ENCODE measurements at places on chromosomes 13 and 19.

- no peak for DNase-seq
Observed at GRCh38 chr13:109516186-109516585, 270.2 kb downstream of the IRS2 start.

- no peak for DNase-seq
Observed at GRCh38 chr19:4295972-4296771, 6.0 kb downstream of the TMIGD2 start.

DNA sequence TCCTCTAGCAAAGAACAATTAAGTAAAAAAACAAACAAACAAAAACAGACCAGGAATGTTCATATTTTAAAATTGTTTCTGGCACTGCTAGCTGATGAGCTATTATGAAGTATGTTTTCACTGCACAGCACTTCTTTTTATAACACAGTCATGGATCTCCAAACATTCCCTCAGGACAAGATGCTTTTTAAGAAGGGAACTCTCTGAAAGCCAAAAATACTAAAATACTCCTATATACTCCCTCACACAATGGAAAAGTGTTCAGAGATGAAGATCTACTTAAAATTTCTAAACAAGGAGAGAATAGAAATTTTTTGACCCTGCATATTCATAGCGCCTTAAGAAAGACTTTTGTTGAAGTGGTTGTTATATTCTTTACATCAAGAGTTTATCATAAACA, 926.8 kb downstream of the DIAPH3 start:
- DNase-seq = no peak

DNA sequence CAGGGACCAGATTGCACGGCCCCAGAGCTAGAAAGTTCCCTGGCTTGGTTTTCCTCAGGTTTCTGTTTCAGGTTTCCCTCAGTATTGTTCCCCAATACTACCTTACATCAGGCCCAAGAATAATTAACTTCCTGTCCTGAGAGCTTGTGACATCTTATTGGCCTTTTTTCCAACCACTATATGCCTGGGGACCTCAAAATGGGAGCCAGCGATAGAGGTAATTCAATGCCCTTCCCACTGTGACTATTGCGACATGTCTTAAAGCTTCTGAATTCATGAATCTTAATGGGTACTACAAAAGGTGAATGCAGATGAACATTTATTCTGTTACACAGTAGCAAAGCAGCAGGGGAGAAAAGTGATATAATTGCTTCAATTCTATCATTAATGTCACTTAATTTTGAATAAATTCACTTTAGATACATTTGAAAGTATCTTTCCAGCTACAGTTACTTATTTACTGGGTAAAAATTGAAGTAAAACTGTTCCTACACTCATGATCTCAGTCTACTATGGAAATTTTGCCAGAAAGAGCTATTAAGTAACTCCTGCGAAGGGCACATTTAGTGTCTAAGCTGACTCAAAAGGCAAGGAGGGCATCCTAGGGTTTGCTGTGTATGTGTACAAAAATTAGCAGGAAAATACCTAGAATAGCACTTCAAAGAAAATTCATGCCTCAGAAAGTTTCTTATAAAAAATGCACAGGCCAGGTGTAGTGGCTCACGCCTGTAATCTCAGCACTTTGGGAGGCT, 4.1 kb downstream of the CRYL1 start:
- no peak for DNase-seq

DNA sequence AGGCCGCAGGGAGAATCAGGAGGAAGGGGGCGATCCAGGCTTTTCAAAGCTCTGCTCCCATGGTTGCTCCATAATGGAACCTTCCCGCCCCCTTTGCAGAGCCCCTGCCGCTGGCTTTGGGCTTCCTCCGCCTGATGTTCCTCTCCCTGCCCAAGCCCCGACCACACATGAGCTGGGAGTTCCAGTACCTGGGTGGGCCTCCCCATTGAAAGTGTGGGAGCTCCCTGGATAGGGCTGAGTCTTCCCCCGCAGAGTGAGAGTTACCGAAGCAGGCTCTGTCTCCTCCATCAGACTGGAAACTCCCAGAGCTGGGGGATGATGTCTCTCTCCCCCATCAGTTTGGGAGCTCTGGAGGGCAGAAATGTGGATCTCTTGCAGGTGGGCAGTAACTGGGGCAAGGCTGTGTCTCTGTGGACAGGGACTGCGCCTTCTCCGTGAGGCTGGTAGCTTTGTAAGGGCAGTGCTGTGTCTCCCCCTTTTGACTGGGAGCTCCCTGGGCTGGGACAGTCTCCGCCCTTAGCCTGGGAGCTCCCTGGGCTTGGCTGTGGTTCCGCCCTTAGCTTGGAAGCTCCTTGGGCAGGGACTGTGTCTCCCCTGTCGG, 722 bp downstream of the DCAF15 start:
- no peak for DNase-seq

DNA sequence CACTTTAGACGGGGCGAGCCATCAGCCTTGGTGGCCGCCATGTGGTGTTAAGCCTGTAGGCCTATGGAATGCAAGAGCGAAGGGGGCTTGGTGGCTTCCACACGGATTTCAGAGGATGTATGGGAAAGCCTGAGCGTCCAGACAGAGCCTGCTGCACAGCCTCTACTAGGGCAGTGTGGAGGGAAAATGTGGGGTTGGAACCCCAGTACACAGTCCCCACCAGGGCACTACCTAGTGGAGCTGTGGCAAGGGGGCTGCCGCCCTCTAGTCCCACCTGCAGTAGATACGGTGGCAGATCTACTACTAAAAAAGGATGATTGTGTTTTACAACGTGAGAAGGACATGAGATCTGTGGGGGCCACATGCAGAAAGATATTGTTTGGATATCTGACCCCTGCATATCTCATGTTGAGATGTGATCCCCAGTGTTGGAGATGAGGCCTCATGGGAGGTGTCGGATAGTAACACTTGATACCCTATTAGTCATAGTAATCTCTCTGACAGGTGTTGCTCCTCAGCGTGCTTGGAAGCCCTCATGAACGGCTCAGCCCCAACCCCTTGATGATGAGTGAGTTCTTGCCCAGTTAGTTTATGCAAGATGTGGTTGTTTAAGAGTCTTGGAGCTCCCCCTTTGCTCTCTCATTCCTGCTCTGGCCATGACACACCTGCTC, 45.6 kb downstream of the LHFPL6 start:
- DNase-seq = no peak

GRCh38 chr13:49063497-49063896, 87.8 kb downstream of the FNDC3A start:
- DNase-seq = no peak

GRCh38 chr13:72186730-72187422, 319.9 kb upstream of the DACH1 start:
- no peak for DNase-seq

DNA sequence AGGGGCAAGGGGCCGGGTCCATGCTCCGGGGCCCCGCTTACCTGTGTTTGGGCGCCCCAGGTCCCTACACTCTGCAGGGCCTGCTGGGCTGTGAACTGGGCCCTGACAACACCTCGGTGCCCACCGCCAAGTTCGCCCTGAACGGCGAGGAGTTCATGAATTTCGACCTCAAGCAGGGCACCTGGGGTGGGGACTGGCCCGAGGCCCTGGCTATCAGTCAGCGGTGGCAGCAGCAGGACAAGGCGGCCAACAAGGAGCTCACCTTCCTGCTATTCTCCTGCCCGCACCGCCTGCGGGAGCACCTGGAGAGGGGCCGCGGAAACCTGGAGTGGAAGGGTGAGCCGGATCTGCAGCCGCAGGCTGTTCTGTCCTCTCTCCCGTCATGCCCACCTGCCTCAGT, 1.7 kb downstream of the FCGRT start:
- DNase-seq = no peak

GRCh38 chr13:113428871-113429607, 24.2 kb downstream of the ADPRHL1 start:
- no peak for DNase-seq

DNA sequence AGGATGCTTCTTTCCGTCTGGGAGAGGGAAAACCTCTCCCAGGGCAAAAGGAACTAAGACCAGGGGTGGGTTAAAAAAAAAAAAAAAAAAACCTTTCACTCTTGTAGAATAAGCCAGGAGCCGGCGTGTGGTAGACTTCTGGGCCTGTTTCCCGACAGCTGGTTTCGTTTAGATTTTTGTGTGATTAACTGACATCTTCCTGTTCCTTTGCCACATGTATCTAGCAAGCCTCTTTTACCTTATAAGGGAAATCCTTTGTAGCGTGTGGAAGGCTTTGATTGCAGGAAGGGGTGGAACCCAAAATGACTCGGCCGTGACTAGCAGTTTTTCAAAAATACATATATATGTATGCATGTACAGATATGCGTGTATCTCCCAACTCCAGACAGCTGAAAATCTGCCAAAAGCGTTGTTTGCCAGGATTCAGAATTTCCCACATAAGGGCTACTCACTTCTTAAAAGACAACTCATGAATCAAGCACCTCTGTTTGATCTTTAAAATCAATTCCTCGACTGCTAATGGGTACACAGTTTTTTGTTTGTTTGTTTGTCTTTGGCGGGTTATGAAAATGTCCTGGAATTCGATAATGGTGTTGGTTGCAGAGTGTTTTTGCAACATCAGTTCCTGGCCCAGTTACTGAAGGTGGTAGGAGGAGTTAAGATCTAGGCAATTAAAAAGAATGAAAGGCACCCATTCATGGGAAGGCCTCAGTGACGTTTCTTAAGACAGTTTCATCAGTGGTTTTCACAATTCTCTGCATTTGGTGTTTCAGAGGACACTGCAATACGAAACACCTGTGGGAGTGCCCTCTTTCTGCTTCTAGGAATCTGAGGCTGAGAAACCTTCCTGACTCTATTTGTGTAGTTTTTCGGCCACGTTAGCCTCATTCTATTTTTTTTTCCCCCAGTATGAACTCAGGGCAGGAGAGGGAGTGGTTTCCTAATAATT, 2.7 kb downstream of the TPM4 start:
- DNase-seq = peak; percentile 57

DNA sequence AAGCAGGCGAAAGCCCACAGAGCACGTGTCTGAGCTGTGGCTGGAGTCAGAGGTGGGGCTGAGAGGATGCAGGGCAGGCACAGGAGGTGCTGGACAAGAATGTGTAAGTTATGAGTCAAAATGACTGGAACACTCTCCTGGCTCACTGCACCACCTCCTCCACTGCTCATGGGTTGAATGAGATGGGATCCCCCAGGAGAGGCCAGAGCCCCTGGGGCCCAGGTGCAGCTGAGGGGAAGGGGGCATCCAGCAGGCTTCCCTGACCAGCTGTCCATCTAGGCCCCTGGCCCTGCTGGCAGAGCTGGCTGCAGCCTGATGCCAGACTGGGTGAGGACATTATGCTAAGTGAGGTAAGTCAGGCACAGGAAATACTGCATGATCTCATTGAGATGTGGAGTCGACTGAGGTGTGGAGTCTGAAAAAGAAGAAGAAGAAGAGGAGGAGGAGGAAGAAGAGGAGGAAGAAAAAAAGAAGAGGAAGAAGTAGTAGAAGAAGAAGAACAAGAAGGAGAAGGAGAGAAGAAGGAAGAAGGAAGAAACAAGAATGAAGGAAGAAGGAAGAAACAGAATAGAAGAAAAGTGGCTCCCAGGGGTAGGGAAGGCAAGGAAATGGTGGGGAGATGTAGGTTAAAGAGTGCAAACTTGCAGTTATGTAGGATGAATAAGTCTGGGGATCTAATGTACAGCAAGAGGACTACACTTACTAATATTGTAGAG, 747.4 kb downstream of the UQCRFS1 start:
- DNase-seq = no peak

GRCh38 chr13:107847406-107847805, 367.9 kb downstream of the LIG4 start:
- DNase-seq = no peak

DNA sequence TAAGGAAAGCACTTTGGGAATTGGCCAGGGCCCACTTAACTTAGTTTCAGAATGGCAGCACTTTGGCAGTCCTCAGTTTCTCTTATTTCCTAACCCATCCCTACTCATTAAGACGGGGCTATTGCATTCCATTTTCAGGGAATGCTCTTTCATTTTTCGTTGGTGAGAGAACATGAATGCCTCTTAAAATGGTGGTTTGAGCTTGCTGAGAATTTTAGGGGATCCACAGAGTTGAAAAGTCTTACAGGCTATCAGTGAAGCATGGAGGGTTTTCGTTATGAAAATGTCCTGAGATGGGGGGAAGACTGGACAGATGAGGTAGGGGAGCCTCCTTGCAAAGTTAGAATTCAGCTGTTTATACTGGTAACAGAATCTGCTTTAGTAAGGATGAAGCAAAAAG, 71.4 kb downstream of the LRCH1 start:
- DNase-seq = no peak

DNA sequence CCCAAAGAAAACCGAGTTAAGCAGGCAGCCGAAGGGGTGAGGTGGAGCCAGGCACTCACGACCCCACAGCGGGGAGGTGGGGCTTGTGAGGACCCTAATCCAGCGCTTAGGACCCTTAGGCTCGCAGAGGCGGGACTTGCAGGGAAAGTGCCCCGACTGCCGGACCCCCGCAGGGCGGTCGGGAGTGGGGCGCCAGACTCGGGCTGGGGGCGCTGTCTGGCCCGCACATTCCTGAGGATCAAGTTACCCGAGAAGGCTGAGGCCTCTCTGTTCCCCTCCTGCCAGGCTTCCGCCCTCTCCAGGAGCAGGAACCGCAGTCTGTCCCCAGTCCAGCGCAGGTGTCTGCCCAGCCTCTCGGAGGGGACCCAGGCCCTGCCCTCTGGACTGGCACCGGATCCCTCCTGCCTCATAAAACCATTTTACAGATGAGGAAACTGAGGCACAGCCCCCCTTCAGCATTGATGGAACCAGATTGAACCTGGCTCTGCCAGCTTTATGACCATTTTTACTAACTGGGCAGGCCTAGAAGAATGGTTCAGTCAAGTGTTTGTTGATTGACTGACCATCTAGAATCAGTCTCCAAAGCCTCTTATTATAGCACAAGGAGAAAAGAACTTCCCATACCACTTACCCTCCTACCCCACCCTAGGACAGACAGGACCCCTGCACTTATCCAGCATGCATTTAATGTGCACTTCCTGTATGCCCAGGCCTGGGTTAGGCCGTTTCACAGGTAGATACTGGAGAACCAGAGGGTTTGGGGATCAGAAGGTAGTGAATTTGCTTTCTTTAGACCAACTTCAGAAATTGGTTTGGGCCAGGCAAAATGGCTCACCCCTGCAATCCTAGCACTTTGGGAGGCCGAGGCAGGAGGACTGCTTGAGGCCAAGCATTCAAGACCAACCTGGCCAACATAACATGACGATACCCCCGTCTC, 6.7 kb upstream of the JUND start:
- no peak for DNase-seq

DNA sequence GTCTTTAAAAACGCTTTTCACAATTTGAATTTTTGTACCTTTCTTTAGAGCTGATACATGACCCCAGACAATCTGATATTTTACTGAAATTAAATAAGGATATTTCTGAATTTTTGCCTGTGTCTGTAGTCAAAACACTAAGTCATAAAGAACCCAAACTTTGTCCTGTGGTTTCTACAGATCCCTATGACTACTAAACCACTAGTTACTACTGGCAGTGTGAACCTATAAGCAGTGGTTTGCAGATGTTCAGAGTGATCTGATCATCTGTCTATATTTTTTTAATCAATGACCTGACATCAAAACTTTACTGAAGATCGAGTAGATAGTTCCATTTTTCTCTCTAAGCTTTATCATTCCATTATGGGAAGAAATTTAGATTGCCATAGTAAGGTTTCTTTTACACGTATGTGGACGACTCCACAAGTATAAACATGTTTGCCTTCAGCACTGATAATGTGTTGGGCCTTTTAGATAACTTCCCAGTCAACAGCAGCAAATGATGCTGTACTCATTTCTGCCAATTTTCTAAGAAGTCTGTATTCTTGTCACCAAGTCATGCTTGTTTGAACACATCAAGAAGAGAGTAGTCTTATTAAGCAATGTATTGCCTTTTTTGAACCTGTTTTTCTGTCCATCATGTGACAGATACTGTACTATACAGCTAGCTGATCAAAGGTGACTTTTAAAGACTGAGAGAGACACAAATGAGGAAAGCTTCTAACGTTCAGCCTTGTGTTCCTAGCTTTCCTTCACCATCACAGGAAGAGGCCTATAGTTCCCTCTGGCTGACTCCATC, 21.8 kb downstream of the POLR1D start:
- DNase-seq = no peak

All from activated CD8-positive, alpha-beta memory T cell treated with anti-CD3 and anti-CD28 coated beads, Interleukin-2, amount 50 U/mL, for 4 hours (primary cell).